Stimulated activated CD4-positive, alpha-beta T cell treated with anti-CD3 and anti-CD28 coated beads, Interleukin-12 subunit alpha, Interleukin-12 subunit beta, amount 100 ng/mL, for 24 hours (primary cell): ENCODE measurements at places on chromosomes 12 and 14.

DNA sequence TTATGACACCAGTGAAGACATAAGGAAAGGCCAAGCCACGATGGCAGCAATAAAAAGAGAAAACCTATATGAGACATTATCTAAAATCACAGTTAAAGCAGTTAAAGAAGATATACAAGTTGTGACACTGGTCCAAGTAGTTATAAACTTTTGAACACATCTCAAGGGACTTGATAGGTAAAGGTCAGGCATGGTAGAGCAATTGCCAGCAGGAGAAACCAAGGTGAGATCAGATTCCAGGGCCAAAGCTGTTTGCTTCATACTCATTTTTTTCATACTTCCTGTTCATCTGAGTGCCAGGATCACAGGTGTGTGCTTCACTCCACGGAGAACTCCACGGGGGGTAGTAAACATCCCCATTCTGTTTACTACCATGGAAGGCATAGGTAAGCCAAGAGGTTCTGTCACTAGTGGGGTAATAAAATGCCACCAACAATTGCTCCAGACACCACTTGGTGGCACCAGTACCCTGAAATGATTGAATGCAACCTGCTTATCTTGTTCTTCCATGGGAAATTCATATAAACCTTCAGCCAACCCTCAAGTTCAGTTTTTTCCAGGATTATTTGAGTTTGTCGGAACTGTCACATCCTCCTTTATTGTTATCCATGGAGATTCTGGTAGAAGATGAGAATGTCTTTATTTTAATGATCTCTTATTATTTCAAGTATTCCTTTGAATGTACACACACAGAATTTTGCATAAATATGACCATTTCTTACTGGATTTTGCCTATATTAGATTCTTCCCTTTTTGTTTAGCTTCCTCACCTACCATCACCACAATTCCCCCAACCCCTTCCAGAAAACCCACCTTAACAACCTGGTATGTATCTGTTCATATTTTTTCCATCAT is 59.2 kb upstream of the TSPAN8 start:
- DNase-seq = no peak

- DNase-seq = no peak
Observed at GRCh38 chr12:49696723-49697122, 10.5 kb downstream of the FMNL3 start.

GRCh38 chr12:120428597-120429229 is 9.2 kb upstream of the COX6A1 start:
- no peak for DNase-seq

- DNase-seq = no peak
Observed at GRCh38 chr14:35855876-35856481, 29.8 kb downstream of the BRMS1L start.

DNA sequence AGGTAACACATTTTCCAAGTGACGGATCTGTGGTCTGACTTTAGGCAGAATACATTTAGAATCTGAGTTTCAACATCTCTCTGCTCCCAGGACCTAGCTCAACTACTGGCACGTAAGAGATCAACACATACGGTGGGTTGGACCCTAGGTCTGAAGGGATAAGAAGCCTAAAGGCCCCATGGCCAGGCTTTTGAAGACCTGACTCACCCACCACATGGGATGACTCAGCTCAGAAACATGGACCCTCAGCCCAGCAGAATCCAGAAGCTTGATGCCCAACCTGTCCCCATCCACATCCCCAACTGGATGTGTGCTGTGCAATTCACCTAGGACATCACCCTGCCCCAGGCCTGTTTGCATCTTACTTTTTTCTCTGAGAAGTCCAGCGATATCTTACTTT is 770.2 kb downstream of the BCL11B start:
- DNase-seq = no peak

GRCh38 chr14:80491650-80492049 is 280.3 kb upstream of the DIO2 start:
- DNase-seq = no peak

DNA sequence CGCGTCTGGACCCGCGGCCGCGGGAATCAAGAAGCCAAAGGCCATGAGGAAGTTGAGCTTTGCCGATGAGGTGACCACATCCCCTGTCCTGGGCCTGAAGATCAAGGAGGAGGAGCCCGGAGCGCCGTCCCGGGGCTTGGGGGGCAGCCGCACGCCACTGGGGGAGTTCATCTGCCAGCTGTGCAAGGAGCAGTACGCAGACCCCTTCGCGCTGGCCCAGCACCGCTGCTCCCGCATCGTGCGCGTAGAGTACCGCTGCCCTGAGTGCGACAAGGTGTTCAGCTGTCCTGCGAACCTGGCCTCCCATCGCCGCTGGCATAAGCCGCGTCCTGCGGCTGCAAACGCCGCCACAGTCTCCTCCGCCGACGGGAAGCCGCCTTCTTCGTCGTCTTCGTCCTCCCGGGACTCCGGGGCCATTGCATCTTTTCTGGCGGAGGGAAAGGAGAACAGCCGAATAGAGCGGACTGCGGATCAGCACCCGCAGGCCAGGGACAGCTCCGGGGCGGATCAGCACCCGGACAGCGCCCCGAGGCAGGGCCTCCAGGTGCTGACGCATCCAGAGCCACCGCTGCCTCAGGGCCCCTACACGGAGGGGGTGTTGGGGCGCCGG is 1.0 kb downstream of the INSM2 start:
- DNase-seq = no peak

DNA sequence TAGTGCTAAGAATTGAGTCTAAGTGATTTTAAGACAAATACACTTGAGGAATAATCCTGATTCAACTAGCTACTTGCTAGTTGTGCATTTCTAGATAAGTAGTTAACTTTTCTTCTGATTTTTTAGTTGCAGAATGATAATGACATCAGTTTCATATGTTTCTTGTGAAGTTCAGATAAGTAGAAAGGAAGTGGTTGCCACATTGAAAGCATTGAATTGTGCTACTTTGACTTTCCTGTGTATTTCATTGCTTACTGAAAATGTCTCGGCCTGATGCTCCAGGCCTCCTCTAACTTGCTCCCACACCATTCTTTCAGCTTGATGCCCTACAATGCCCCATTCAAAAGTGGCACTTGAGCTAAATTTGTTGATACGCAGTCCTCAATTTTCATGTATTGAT is 980.0 kb downstream of the TMTC2 start:
- DNase-seq = no peak

DNA sequence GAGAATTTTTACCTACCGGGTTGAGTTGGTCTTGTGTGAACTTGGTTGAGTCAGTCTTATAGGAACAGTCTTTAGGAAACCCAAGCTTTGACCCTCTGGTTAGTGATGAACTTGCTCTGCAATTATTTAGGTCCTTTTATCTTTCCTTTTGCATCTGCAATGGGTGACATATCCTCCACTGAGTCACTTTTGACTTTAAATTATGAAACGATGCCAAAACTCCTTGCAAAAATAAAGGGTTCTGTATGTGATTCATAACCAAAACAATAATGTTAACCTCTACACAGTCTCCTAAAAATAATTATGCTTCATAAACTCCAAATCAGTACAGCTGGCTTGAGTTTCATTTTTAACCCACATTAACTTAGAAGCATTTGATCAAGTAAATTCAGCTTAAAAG is 979.4 kb downstream of the GALC start:
- no peak for DNase-seq

DNA sequence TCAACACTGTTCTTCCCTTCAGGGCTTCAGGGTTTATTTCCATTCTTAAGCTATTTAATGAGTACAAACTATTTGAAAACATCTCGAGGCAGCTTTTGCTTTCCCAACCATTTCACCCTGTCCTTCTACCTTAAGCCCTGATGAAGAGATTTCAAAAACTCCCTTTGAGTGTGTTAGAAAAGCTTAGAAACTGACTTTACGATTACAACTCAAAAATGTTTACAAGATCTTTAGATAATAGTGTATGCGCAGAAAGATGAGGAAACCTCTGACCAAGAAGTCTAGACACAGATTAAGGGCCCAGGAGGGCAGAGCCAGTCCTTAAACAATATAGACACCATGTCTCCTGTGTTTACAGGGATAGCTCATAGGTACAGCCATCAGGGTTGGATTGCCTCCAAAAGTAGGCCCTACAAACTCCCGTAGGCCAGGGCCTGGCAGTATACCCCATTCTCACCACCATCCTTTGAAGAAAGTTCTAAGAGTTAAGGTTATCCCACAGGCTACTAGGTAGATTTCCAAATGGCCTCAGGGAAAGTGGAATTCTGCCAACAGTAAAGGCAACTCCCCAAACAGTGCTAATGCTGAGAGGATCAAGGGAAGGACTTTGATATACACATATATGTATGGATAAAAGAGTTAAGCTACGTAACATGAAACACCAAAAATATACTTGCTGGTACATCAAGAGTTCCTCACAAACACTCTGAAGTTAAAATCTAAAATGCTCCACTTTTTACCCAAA is 11.4 kb upstream of the SOS2 start:
- no peak for DNase-seq

DNA sequence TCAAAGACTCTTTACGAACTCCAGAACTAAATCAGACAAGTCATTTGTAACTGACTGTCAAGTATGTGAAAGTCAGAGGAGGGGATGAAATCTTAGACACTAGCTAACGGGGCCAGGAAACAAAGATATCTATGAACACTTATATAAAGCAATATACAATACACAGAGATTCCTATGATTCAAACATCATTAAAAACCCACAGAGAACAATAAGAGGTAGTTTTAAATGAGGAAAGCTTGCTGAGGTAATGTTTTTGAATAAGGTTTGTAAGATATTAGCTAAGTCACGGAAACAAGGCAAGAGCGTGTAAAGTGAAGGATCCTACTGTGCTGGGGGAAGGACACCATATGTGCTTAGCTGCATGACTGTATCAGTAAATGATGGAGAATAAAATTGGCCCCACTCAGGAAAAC is 36.7 kb downstream of the SAV1 start:
- no peak for DNase-seq

DNA sequence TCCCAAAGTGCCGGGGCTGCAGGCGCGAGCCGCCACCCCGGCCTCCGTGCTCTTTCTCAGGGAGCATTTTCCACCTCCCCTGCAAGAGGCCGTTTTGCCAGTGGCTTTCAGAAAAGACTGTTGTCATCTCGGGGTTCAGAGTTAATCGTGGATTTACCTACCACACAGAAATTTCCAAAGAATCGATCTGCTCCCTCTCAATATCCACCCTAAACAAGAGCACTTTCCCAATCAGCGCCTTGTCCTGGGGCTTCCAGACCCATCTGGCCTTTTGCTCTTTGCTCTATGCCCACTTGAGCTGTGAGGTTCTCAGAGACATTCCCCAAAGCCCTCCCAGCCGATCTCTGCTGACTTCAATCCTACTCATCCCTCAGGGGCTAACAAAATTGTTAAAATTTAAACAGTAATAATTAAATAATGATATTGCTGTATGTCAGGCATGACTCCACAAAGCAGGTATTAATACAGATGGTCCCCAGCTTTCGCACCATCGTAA is 86.6 kb downstream of the NINJ2 start:
- DNase-seq = no peak
